ENCODE measurements at places on chromosomes 3 and 15.

DNA sequence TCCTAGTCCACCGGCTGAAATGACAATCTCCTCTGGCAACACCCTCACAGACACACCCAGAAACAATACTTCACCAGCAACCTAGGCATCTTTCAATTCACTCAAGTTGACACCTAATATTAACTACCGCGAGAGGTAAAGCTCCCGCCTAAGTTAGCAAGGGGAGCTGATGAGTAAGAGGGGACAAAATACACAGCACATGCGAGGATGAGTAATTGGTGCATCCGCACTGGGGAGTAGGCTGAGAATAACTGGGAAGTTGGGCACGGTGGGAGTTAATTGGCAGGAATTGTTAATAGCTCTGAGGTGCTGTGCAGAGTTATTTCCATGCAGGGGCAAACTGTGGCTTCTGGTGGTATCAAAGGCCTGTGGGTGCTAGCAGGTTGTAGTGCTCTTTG, 14.5 kb upstream of the PLD1 start:
- no peak for DNase-seq

DNA sequence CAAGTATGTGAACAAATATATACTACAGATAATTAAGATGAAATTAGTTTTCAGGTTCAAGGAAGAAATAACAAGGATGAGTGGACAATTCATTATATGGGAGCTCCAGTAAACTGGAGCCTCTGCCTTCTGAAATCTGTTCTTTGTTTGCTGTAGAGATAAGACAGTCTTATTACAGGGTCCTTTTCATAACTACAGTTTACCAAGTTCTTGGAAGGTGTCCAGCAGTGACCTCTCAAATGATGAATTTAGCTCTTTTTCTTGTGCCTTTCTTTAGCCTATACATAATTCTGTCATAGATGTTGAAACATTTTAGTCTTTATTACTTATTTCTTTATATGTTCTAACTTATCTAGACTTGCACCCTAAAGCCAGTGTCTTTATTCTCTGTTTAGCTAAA, 89.7 kb upstream of the GBE1 start:
- DNase-seq, result peak; percentile 2

DNA sequence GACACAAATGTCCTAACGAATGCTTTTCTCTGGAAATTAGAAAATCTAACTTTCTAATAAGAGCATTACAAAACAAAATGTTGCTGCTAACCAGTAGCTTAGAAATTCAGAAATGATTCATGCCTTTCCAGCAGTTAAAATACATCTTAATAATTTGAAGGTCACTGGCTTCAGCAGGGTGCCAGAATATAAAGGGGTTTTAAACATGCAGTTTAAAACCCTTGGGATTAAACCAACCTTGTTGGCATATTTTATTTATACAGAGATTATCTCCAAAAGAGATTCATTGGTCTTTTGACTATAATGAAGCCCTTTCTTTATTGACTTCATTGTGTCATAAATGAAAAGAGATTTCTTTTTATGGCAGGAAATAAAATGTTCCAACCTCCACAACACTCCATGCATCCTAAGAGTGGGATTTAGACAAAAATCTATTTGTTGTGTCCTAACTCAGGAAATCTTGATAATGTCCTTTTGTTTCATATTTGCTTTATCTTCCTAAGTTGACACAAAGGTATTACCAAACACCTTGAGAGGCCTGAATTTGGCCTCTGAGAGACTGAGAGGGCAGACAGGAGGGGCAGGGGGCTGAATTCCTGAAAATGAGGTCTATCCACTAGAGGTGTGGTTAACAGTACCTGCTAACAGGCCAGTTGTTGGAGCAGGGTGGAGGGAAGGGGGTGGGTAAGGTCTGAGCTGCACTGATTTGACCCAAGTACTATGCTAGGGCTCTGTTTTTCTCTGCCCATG, 124.4 kb downstream of the FEZF2 start:
- DNase-seq, result no peak

DNA sequence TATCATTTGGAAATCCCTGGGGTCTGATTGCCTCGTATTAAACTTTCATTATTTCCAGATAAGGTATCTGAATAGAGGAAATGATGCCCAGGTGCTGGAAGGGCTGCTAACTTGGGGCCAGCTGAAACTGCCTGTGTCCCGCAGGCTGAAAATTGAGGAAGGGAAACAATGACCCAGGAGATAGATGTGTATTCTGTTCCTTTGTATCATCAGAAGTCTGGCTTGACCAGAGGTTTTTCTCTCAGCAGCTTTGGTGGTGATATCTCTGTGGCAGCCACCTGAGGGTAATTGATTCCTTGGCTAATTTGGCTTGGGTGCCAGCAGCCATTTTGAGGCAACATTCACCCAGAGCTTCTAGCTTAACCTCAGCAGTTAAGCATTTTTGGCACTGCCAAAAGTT, 90.0 kb upstream of the STT3B start:
- peak; percentile 89 for DNase-seq

DNA sequence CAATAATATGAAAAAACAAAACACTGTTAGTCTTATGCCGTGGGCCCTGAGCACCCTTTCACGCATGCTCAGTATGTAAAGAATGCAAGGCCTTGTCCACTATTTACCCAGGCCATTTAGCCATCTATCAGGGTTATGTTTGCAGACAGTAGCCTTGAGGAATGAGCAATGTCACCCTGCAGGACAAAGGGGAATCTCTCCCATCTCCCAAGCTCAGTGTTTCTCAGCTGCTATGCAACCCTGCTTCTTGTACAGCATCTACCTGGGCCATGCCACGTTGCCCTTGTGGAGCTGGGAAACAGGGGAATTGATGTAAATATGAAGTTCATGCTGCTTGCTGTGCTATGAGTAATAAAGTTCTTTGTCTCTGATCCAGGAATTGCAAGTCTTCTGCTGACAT, 51.5 kb upstream of the SLCO2A1 start:
- no peak for DNase-seq

DNA sequence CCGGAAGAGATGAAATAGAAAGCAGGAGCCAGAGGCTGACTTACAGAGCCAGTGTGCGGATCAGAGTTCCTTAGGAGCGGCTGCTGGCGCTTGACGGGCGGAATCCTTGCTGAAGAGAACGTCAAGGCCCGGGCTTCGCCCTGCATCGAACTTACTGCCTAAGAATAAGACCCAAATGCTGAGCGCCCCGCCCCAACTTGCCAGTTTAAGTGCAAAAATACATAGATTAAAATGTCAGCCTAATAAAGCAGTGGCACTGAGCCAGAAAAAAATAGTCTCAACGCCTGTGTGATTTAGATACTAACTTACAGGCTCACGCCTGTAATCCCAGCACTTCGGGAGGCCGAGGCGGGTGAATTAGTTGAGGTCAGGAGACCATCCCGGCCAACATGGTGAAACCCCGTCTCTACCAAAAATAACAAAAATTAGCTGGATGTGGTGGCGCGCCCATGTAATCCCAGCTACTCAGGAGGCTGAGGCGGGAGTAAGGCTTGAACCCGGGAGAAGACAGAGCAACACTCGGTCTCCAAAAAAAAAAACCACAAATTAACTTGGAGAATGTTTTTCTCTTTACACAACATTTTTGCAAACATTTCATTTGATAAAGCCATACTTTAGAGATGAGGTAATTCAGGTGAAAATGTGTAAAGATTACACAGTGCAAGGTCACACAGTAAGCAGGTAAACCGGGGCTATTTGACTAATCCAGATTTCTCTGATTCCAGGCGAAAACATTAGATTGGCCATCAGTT, 1.2 kb upstream of the UBP1 start:
- no peak for DNase-seq

Measured in NCI-H146 (cell line).